Colonic mucosa (tissue), 4 donors: ENCODE measurements at places on chromosomes 1 and 21. TPM values are rescaled to one million over a fixed set of nuclear protein-coding genes. Genes with fewer than 3 reads are reported as not detected.

- DNase-seq, result no peak
Measured at GRCh38 chr1:44467566-44467965, 62.5 kb downstream of the RNF220 start.

GRCh38 chr1:82337635-82338034, 536.9 kb downstream of the ADGRL2 start:
- no peak for DNase-seq

RAD54L gene
- 5.9 TPM for total RNA-seq

- no peak for DNase-seq
Measured at GRCh38 chr1:9317591-9318417, 25.1 kb downstream of the SPSB1 start.

TMEM125 gene
- total RNA-seq, result 59.8 TPM

- DNase-seq, result no peak
Measured at GRCh38 chr1:223500560-223501425, 107.6 kb downstream of the CCDC185 start.

DNA sequence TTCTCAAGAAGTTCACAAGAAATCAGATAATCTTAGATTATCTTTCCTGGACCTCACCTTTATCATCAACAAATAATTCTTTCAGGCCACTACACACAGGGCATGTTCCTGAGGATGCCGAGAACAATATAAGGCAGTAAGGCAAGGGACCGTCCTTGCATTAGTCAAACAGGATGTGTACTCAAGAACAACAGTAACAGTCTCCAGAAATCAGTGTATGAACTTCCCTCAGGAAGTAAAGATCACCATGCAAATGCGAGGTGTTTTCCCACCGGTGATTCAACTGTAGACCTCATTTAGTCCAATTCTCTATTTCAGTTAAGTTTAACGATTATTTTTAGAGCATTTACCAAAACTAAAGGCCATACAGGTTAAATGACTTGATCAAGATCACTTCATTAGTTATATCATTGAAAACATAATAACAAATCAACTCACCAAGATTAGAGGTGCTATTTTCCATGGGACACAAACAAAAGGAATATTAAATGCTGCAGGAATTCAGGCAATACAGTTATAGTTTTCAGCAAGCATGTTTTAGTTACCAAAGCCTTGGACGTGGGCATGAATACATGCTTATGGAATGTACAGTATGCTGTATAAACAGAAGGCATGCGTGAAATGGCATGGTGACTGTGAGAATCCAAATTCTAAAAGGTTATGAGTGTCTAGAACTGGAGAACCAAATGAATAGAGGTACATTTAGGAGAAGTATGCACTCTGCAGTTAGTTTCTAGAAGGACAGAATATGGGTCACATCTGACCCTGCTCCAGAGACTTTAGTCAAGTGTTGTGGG, 145.2 kb downstream of the TNR start:
- no peak for DNase-seq

- DNase-seq, result no peak
Measured at GRCh38 chr1:111756124-111756513, 418 bp downstream of the DDX20 start.

DNA sequence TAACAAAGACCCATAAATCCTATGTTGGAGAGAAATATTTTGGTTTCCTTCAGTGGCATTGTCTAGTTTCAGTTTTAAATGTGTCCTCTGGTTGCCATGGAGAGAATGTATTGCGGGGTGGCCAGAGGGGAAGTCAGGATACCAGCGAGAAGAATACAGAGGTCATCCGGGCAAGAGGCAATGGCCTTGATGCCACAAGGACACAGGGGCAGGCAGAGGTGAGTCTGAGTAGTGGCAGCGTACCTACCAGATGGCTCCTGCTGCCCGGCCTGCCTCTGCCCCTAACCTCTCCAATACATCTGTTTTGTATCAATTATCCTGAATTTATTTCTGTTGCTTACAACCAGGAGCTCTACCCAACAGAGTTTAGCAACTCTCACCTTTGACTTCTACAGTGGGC, 14.9 kb downstream of the KLHDC7A start:
- no peak for DNase-seq

DNA sequence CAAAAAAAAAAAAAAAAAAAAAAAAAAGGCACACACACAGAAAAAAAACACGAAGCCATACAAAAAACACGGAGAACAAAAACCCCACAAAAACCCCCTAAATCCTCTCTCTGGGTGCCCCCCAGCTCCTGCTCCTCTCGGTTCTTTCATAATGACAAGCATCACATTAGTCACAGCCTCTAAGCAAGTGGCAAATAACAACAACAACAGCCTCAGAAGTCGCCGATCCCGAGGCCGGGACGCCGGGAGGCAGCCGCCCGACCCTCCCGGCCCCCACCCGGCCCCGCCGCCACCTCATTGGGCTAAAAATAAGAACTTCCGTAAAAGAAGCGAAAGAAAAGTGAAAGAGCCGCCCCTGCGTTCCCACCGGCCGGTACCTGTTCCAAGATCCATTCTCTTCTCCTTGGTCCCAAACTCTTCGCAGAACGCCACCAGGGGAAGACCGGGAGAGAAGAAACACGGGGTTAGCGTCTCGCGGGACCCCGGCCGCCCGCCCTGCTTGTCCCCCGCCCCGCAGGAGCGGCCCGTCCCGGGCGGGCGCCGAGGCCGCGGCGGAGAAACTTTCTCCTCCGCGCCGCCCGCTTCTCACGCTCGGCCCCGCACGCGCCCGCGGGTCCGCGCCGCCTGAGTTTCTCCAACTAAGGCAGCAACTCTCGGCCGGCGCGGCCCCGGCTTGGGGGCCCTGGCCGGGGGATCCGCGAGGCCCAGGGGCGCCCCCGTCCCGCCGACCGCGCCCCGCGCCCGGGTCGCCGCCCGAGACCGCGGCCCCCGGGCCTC, 102.8 kb downstream of the CASZ1 start:
- no peak for DNase-seq

- no peak for DNase-seq
Measured at GRCh38 chr1:23069675-23070074, 50.4 kb downstream of the KDM1A start.

DNA sequence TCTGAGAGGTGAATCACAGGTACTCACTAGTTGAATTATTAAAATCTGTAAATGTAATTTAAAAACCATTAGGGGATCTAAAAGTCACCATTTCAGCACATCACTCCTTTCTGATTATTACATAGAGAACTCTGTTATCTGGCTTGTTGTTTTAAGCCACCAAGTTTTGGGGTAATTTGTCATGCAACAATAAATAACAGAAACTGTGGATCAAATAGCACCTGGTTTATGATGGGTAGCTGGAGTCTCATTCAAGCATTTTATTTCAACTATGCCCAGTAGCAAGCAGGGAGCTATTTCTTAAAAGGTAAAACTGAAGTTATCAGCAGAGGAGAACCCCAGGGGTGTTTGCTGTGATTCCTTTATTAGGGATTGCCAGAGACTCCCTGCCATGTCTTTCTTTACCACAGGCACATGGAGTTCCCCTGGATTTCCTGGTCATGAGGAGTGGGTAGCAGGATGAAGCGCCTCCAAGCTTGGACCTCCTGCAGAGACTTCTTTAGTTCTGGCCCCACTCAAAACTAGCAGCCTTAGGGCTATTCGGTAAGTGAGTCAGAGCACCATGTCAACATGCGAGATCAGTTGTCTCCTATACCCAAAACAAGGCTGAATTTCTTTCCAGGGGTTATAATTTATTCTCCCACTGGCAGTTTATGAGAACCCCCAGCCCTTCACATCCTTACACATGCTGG, 179.2 kb downstream of the GIPC2 start:
- DNase-seq, result no peak
